SK-N-MC (cell line): ENCODE measurements at places on chromosomes 11 and 22.

- DNase-seq = no peak
Measured at GRCh38 chr22:25976356-25976755, 192.9 kb upstream of the SEZ6L start.

- no peak for DNase-seq
Measured at GRCh38 chr11:76077575-76078150, 128.6 kb downstream of the WNT11 start.

GRCh38 chr11:6431861-6432260 is 8.9 kb downstream of the HPX start:
- DNase-seq = no peak

DNA sequence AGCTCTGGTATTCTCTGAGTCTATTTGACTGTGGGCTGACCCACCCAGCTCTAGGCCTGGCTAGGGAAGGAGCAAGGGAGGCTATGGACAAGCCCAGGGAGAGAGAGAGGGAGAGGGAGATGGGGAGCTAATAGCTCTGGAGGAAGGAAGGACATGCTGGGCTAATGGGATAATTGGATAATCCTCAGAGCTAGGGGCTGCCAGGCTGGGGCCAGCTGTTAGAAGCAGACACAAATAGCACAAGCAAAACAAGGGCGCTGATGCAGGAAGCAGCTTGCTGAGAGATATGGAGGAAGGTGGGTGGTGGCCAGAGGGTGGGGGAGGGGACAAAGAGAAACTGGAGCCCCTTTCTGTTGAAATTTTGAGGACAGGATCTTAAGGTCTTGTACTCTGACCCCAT is 23.2 kb downstream of the ADORA2A start:
- DNase-seq = no peak

DNA sequence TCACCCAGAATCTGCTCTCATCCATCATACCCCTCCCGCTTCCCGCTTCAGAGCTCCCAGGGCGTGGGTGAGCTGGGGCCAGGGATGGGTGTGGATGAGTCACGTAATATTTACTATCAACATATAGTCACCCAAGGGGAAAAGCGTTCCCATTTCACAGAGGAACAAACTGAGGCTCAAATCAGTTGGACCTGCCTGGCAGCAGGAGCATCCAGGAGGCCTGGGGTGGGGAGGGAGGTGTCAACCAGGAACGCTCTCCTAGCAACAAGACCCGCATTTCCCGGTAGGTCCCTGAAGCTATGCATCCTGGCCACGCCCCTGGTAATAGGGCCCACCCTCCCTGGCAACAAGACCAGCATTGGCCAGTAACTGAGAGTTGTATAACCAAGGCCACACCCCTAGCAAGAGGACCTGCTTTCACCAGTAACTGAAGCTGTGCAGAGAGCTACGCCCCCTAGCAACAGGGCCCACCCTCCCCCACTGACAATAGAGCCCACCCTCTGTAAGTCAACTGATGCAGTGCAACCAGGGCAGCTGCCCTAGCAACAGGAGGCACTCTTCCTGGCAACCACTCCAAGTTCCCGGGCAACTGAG is 32.7 kb upstream of the TXNRD2 start:
- peak; percentile 83 for DNase-seq

GRCh38 chr11:119928047-119928446 is 199.0 kb upstream of the NECTIN1 start:
- DNase-seq = no peak

GRCh38 chr11:133385781-133386180 is 146.5 kb downstream of the OPCML start:
- DNase-seq = no peak

DNA sequence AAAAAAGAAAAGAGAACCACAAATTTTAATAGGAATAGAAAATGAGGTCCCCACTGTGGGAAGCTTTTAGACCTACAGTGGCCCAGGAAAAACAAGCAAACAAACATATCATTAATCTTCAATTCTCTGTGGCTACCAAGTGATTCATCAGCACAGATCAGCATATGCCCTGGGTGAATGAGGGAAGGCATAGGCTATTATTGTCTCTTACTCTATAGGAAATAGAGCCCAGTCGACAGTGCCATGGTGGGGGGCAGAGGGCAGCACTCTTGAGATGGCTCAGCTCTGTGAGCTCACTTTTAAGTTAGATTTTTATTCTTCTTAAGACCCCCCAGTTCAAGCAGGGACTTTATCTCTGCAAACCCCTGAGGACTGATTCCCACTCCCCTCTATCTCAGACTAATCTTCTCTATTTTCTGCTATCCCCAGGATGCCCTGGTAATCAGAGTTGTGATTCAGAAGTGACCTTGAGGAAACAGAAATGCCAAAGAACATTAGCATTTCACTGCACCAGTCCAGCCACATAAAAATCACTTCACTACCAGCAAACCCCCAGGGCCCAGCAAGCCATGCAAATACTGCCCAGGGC is 9.5 kb upstream of the FEZ1 start:
- no peak for DNase-seq

DNA sequence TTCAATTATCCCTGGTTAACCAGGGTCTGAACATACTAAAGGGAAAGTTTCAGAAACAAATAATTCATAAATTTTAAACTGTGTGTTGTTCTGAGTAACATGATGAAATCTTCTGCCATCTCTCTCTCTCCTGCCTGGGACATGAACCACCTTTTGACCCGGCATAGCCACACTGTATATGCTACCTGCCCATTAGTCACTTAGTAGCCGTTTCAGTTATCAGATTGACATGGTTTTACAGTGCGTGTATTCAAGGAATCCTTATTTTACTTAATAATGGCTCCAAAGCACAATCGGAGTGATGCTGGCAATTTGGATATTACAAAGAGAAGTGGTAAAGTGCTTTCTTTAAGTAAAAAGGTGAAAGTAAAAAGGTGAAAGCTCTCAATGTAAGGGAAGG is 227.1 kb upstream of the CCDC179 start:
- no peak for DNase-seq

DNA sequence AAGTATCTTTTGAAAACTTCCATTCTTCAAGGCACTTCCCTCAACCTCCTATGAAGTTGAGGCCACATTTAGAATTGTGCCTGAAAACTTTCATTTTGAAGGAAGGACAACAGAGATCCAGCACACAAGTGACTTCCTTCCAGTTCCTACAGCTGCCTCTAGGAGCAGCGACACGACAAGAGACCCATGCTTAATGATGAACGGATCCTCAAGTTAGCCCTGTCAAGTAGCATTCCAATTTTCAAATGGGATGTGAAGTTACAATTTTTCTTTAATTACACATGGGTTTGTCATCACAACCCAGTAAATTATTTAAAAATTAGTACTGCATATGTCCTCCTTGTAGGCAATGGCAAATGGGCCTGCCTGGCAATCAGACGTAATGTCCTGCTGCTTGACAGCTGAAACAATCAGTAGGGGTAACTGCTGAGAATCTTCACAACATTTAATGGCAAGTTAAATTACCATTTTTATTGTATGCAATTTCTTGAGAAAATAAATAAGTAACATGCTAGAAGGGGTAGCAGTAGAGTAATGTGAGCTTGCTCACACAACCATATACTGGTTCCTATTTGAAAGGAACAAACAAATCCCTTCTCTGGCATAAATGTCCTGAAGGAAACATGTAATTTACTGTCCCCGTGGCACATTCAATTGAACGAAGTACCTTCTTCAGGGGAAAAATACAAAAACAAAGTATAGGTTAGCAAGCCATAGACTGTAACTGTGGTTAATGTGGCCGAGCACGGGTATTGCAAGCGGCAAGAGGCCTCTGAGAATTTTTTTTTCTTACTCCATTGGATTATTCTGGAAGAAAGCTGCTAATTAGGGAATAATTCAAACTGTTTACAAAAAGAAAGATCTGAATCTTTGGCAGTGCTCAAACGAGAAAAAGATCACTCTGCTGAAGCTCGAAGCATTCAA is 288.3 kb downstream of the CADM1 start:
- no peak for DNase-seq

GRCh38 chr11:118892514-118892913 is 8.8 kb downstream of the CXCR5 start:
- no peak for DNase-seq

GRCh38 chr11:108727665-108728064 is 62.8 kb downstream of the DDX10 start:
- DNase-seq = no peak

- no peak for DNase-seq
Measured at GRCh38 chr11:12381875-12382274, 4.5 kb downstream of the PARVA start.

- no peak for DNase-seq
Measured at GRCh38 chr22:35510481-35510934, 30.1 kb upstream of the RASD2 start.

DNA sequence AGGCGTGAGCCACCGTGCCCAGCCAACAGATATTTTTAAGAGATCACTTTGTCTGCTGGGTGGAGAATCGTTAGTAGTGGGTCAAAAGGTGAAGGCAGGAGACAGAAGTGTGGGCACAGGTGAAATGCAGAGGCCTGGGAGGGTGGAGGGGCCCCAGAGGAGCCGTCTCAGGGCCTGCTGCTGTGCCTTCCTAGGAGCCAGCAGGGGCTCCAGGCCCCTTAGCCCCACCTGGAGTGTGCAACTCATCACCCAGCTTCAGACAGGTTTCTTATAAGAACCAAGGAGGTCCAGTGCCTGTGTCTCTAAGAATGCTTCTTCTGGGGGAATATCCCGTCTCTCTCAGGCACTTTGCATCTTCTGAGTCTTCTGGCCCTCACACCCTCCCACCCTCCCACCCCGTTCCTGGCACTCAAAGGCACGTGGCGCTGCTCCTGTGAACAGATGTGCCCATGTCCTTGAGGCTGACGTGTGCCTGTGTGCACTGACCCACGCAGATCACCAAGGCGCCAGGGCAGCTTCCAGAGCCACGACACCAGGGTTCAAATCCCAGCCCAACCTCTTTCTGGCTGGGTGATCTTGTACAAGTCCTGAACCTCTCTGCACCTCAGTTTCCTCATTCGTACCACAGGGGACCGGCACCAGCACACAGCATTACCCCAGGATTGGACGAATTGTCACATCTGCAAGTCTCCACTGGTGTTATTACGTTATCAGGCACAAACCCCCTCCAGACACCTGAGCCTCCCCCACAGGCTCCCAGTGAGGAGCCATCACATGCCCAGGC is 3.4 kb downstream of the ARSA start:
- DNase-seq = no peak

GRCh38 chr11:129143335-129143734 is 48.8 kb downstream of the ARHGAP32 start:
- DNase-seq = no peak

GRCh38 chr11:45543081-45543480 is 122.3 kb downstream of the CHST1 start:
- no peak for DNase-seq

DNA sequence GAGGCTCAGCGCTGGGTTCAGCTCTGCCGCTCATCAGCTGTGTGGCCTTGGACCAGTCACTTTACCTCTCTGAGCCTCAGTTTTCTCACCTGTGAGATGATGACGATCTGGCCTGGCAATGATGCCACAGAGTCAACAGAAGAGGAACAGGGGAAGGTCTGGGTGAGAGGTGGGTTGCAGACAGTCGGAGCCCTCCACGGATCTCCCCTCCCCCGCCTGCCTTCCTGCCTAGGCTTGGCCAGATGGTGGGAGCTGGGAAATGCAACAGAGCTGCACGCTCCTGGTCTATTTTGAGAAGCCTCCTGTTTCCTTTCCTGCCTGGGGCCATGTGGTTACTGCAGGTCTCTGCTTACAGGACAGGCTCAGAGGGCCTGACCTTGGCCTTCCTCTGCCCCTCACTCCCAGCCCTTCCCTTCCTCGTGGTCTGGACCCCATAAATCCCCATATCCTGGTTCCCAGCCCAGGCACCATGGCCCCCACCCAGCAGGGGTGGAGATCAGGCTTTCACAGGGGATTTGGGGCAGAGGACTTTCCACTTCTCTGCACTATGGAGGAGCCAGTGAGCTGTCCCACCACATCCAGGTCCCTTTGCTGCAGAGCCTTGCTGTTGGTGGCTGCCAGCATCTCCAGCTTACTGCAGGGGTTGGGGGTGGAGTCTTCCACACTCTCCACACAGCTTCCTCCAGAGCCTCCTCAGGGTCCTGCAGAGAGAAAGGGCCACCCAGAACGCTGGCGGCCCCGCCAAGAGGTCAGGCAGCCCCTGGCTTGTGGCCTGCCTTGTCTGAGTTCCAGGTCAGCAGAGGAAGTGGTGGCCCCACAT is 46.9 kb downstream of the C11orf96 start:
- no peak for DNase-seq

DNA sequence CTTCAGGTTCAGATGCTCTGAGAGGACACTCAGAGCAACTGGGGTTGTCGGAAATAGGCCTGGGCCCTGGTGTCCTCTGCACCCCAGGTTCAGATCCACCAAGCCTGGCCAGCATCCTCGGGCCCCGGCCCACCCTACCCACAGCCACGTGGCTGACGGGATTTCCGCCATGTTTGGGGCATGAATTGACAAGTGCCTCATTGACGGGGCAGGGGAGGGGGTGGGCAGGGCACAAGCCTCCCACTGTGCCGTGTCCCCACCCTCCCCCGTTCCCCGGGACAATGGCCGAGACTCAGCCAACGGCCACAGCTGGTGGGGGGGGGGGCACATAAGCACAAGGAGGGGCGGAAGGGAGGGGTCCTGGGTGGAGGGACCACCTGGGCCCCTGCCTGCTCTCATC is 8.5 kb downstream of the MYRF start:
- DNase-seq = no peak

GRCh38 chr11:128929991-128930390 is 12.7 kb downstream of the TP53AIP1 start:
- no peak for DNase-seq

DNA sequence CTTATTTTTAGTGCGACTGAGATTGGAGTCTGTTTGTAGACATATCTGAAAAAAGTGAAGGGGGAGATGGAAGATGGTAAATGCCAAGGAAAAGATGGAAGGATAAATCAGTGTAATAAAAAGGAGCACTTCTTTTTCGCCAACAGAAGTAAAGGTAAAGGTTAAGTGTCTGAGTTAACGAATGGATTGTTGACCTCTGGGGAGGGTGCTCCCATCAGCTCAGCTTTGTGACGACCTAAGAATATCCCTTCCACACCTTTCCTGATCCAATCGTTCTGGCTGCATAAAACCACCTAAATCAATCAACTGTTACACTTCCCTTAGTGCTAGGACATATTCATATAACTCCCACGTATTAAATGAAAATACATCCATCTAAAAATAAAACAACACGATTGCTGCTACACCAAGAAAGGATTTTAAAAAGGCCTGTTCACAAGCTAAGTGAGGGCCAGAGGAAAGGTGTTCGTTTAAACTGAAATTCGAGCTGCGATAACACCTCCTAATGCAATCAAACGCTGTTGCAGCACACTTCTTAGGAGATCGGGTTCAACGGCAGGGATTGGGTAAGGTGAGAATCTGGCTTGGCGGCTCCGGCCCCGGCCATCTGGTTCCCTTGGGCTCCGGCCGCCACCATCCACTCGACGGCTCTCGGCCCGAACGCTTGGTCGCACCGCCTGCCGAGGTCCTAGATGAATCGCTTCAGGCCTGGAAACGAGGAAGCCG is 658 bp downstream of the C11orf71 start:
- no peak for DNase-seq

DNA sequence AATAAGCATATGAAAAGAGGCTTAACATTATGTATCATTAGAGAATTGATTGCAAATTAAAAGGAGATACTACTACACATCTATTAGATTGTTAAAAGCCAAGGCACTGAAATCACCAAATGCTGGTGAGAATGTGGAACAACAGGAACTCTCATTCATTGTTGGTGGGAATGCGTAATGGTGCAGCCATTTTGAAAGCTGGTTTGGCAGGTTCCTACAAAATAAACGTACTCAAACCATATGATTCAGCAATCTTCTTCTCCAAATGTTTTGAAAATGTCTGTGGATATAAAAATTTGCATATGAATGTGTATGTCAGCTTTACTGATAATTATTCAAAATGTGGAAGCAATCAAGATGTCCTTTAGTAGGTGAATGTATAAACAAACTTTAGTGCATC is 176.4 kb upstream of the PLET1 start:
- no peak for DNase-seq
